ENCODE measurements at places on chromosomes 3 and 15.

DNA sequence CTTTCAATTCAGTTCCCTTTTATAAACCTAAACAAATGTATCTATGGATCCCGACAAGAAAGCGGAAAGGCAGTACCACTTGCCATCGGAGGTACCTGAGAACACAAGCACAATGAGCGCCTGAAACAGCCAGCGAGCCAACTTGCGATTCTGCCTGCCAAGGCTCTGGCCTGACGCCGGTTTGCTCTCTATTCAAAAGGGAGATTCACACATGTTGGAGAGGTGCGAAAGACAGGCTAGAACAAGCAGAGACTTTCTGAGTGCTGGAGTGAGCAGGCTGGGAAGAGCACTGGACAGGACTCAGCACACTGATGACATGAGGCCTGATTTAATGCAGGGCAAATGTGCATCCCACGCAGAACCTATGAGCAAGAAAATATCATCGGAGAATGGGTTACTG, 17.7 kb upstream of the PRR23E start:
- no peak for DNase-seq

- DNase-seq, result peak; percentile 73
These were observed 91.2 kb downstream of the SENP2 start for GRCh38 chr3:185677146-185677829.

DNA sequence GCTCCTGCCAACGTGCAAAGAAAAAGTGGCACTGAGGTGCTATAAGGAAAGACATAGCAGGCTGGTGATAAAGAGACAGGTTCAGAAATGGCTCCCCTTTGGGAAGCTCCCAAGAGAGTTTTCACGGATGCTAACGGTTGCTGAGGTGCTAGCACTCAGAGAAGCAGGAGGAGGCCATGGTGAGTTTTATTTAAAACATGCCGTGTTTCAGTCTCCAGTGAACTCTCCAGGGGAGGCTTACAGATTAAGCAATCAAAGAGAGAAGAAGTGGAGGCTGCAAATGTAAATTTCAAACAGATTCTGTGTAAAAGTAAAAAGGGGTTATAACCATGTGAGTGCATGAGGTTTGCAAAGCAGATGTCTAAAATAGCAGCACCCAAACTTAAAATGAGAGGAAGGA, 346.2 kb downstream of the NTRK3 start:
- DNase-seq, result no peak

DNA sequence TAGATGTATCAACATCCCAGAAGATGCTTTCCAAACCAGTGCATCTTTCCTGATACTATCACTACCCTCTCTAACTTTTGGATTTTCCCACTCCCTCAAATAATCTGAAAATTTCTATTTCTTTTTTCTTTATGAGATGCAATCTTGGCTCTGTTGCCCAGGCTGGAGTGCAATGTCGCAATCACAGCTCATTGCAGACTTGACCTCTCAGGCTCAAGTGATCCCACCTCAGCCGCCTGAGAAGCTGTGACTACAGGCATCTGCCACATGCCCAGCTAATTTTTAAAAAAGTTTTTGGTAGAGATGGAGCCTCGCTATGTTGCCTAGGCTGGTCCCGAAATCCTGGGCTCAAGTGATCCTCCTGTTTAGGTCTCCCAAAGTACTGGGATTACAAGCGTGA, 239.7 kb downstream of the SUCLG2 start:
- no peak for DNase-seq

GRCh38 chr15:49831206-49831965, 210.5 kb downstream of the DTWD1 start:
- no peak for DNase-seq

DNA sequence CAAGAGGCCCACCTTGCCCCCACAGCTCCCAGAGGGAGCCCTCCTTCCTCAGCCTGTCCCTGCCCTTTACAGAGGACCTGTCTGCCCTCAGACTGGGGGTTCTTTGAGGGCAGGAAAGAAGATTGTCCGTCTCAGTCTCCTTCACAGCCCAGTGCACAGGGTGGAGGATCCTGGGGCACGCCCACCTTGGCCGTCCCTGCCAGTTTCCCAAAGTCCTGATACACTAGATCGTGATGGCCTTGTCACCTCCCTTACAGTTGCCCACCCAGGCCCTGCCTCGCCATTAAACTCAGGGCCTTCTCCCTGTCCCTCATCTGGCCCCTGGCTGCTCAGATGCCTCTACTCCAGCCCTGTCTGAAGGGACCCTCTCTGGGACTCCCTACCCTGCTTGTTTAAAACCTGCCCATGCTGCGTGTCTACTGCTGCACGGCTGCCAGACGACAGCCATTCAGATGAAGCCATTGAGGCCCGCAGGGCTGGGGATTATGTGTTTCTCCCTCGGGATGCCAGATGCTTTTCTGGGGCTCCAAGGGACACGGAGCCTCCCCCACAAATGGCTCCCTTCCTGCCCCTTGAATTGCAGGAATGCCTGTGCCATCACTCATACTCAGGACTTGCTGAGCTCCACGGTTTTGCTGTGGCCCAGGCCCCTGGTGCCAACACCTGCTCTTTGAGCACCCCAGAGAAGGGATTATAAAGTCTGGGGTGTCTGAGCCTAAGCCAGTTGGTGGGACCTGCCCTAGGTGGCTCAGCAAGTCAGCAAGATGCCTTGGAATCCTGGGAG, 27.8 kb downstream of the ACSBG1 start:
- DNase-seq, result no peak

GRCh38 chr15:40793216-40793989, 13.5 kb upstream of the ZFYVE19 start:
- DNase-seq, result no peak

DNA sequence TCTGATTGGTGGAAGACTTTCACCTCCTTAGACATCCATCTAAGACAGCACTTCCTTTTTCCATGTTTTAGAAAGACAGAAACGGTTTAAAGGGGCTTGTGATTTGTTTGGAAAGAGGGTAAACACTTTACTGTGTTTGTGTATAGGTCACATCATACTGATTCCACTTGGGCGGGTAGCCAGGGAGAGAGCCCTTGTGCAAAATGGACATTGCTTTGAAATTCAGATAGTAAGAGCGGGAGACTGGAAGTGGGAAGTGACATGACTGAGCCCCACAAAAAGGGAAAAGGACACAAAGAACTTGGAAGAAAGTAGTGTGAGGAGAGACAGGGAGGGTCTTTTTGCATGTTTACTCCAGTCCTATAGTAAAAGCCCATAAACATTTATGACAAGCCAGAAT, 195.6 kb upstream of the CNTN4 start:
- no peak for DNase-seq

- peak; percentile 43 for DNase-seq
These were observed 105.1 kb downstream of the CPN2 start for GRCh38 chr3:194245975-194246561.

- peak; percentile 36 for DNase-seq
These were observed 177.5 kb upstream of the ICE2 start for GRCh38 chr15:60656481-60656880.
